Osteoblast (primary cell): ENCODE measurements at places on chromosomes 13 and 19.
A peak's percentile ranks its signal among the peaks of the same experiment; 100 is the strongest.

DNA sequence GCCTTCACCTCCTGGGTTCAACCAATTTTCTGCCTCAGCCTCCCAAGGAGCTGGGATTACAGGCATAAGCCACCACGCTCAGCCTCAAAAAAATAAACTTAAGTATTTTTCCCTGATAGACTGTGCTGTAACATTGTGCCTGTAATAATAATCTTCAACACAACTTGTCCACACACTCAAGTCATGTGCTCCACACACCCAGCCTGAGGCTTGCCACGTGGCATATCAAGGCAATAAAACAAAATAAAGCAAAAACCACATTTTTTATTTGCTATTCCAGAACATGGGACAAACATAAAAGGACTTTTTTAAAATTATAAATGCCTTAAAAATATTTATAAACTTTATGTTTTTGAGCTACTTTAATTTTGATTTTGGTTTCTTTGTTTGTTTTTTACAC lies 115.8 kb downstream of the NALCN start:
- DNase-seq = no peak

GRCh38 chr13:102328909-102329308 lies 72.9 kb downstream of the FGF14 start:
- DNase-seq = no peak

GRCh38 chr19:17860993-17861360 lies 1.3 kb downstream of the RPL18A start:
- peak; percentile 74 for DNase-seq

- no peak for DNase-seq
Measured at GRCh38 chr13:75847588-75847987, 211.5 kb downstream of the LMO7 start.

DNA sequence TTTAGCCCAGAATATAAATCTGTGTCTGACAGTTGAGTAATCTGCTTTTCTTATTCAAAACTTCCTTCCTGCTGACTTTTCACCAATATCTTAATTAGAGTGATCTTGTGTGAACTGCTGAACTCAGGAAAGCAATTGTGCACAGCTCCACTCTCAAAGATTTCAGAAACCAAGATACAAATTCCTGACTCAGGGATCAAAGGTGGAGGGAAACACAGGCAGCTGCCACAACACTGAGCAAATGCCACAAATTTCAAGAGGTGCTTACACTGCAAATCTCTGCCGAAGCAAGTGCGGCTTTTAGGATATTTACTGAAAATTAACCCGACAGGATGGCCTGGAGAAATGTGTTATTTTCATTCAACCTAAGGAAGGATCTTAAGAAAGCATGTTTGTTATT lies 111.4 kb downstream of the STOML3 start:
- DNase-seq = no peak

DNA sequence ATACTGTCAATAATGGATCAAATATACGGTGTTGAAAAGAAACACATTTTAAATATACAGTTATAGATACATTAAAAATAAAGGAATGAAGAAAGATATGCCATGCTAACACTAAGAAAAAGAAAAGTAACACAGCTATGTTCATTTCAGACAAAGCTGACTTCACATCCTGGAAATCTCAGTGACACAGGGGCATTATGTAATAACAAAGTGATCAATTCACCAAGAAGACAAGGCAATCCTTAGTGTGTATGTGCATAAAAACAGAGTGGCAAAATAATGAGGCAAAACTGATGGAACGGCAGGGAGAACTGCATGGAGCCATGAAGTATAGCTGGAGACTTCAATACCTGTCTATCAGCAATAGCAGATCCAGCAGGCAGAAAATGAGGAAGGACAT lies 13.1 kb downstream of the ZNF14 start:
- no peak for DNase-seq

DNA sequence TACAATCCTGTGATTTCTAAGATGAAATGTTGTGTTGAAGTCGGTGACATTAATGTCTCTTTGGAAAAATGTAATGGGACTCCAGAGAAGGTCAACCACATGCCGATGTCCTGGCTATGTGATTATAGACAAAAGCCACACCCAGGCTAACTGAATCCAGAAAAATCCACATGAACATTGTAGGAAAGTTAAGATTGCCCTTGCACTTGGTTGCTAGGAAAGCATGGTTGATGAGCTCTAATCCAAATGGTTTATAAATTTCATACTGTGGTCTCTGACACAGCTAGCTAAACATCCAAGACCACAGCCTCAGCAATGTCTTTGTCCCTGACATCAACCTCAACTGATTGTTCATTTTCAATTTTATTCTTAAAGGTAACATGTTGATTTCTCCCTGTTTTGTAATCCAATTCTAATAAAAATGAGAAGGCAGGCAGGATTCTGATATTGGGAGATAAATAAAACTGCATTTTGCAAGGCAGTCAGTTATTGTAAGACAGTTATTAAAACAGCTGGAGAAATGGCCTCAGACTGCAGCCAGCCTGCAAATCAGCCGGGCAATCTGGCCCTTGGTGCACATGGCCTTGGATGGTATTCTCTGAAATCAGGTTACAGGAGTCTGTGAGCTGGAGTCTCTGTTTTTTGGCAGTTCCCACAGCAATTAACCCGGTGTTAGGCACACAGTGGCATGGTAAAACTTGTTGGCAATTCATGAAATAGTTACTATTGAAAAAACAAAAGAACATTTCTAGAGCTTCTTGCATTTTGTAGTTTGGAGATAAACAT lies 93.9 kb downstream of the STARD13 start:
- DNase-seq = no peak

- no peak for DNase-seq
Measured at GRCh38 chr13:26664876-26665275, 95.7 kb downstream of the GPR12 start.

GRCh38 chr19:3919793-3920192 lies 13.1 kb upstream of the NMRK2 start:
- DNase-seq = peak; percentile 9

DNA sequence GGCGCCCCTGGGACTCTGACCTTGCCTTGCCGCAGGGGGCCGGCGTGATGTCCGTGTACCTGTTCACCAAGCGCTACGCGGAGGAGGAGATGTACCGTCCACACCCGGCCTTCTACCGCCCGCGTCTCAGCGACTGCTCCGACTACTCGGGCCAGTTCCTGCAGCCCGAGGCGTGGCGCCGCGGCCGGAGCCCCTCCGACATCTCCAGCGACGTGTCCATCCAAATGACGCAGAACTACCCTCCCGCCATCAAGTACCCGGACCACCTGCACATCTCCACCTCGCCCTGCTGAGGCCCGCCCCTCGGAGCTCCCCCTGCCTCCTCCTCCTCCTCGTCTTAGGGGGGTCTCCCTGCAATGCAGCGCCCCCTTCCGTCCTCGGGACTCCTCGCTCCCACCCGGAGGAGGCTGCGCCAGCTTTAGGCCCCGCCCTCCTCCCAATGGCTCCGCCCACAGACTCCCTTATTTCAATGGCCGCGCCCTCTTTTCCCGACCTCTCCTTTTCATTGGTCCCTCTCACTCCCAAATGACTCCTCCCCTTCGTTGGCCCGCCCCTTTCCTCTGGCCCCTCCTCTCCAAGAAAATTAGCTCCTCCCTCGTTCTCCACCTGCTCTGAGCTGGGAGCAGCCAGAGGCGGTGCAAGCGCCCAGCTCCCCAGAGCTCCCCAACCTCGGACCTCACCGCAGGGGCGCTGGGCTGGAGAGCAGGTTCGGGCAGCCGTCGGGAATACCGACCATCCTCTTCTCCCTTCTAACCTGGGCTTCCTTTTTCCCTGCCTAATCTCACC lies 20.5 kb upstream of the CACNG8 start:
- peak; percentile 78 for DNase-seq

- DNase-seq = no peak
Measured at GRCh38 chr19:32896516-32897214, 27.1 kb upstream of the SLC7A9 start.

DNA sequence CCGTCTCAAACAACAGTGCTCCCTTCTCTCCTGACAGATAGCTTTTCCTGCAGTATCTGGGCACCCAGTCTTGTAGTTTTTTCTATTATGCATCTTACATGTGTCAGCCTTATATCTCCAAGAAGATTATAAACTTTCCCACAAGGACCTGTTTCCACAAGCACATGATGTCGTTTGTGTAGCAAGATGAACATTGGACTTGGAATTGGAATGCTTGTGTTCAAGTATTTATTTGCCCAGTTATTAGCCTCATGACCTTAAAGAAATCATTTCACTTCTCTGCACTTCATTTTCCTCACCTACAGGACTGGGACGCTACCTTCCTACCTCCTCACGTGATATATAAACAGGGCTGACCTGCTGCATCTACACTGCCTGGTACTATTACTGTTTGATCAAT lies 21.5 kb downstream of the SHISA2 start:
- DNase-seq = no peak

- no peak for DNase-seq
Measured at GRCh38 chr13:46964789-46965527, 68.1 kb upstream of the HTR2A start.

DNA sequence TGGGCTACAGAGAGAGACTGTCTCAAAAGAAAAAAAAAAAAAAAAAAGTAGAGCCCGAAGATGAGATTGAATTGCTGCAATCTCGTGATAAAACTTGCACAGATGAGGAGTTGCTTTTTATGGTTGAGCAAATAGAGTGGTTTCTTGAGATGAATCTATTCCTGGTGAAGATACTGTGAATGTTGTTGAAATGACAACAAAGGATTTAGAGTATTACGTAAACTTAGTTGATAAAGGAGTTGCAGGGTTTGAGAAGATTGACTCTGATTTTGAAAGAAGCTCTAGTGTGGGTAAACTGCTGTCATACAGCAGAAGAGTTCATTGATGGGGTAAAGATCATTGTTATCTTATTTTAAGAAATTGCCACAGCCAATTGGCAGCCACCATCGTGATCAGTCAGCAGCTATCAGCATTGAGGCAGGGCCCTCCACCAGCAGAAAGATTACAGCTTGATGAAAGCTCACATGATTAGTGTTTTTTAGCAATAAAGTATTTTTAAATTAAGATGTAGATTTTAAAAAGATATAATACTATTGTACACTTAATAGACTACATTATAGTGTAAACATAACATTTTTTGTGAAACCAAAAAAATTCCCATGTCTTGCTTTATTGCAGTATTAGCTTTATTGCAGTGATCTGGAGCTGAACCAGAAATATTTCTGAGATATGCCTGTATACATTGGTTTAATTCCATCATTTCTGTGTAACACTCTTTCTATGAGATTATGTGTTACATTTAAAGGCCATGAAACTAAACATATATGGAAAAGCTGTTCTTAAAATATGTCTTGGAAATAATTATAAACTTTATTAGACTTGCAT lies 43.1 kb downstream of the ZMYM2 start:
- no peak for DNase-seq

- peak; percentile 21 for DNase-seq
Measured at GRCh38 chr19:12899891-12900518, 9.0 kb downstream of the GCDH start.

DNA sequence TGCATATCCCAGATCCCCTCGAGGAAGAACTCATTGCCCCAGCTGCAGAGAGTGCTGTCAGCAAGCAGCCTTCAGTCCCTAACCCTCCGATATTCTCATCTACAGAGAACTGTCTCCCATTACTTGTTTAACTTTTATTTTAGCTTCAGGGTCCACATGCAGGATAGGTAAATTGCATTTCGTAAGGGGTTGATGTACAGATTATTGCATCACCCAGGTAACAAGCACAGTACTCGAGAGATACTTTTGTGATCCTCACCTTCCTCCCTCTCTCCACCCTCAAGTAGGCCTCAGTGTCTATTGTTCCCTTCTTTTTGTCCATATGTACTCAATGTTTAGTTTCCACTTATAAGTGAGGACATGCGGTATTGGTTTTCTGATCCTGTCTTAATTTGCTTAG lies 171.5 kb upstream of the IRS2 start:
- no peak for DNase-seq
